ENCODE measurements at places on chromosomes 2 and 18.
A peak's percentile ranks its signal among the peaks of the same experiment; 100 is the strongest.

- peak; percentile 10 for DNase-seq
Observed at GRCh38 chr2:167335541-167335992, 447.3 kb downstream of the XIRP2 start.

- peak; percentile 96 for DNase-seq
Observed at GRCh38 chr2:9703085-9703678, 72.4 kb upstream of the YWHAQ start.

DNA sequence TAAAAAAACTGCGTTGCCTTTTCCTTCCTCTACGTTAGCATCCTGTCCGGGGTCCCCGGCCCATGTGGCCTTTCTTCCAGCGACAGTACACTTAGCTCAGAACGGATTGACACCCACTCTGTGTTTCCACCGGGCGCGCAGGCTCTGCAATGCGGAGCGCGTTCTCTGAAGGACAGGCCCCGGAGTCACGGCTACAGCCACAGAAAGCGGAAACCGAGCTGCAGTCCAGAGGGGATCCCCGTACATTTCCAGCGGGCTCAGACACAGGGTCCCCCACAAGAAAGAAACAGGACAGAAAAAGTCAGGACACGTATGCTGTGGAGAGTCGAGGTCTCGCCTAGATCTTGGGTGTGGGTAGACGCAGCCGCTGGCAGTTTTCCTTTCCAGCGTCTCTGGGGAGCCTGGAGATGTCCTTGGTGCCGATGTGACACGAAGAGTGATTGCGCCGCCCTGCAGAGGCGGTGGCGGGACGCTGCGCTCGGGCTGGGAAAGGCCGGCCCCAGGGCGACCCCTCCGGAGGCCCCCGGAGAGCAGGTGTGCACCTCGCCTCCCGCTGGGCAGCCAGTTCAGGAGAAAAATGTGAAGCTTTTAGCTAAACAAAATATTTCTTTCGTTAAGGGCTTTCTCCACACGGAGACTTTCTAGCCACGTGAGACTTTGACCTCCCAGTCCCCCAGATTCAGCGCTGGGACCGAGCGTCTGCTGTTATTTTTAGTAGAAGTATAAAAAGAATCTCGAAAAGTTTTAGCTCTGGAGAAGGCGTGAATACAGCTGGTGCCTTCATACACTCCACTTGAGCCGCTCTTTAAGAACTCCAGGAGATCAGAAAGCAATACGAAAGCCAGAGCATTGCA is 1.3 kb upstream of the ACKR3 start:
- DNase-seq = no peak

DNA sequence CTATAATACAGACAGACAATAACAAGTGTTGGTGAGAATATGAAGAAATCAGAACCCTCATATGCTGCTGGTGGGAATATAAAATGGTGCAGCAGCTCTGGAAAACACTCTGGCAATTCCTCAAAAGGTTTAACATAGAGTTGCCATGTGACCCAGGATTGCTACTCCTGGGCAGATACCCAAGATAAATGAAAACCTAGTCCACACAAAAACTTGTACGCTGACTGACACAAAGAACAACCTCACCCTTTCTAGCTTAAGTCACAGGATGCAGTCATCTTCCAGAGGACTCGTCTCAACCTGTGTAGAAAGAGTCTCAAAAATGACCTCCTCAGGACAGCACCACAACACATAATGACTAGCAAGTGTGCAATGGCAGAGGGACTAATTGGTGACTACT is 71.6 kb upstream of the ACAA2 start:
- DNase-seq = no peak

DNA sequence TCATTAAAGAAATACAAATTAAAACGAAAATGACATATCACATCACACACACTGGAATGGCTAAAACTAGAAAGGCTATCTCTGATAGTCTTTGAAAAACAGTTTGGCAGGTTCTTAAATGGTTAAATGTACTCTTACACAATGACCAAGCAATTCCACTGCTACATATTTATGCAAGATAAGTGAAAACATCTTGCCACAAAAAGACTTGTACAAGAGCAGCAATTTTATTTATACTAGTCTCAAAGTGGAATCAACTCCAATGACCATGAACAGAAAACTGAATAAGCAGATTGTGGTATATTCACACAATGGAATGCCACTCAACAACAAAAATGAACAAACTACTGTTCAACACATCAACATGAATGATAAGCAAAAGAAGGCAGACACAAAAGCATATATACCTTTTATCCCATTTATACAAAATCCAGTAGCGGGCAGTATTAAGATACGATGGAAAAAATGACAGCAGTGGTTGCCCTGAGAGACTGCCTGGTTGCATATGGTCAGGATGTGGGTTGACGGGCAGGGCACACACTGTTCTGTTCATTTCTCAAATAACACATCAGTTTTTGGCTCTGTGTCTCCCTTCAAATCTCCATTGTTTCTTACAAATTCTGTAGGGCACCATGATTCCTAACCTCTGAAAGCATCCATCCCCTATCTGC is 25.4 kb downstream of the SP100 start:
- DNase-seq = no peak

DNA sequence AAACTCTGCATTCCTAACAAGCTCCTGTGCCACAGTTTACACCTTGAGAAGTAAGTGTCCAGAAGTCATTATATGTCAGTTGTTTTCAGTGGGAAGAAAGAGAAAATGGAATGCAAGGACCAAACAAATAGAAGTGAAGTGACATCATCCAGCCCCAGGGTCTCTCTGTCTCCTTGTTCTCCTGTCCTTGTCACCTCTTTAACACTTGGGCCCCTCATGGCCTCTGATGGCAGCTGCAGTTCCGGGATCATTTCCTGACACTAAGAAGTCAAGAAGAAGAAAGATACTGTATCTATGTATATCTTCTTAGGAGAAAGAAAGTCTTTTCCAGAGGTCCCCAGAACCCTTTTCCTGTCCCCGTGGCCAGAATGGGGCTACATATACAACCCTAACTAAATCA is 2.8 kb upstream of the CFAP221 start:
- DNase-seq = no peak

- no peak for DNase-seq
Observed at GRCh38 chr2:190466819-190467446, 58.8 kb downstream of the MFSD6 start.

DNA sequence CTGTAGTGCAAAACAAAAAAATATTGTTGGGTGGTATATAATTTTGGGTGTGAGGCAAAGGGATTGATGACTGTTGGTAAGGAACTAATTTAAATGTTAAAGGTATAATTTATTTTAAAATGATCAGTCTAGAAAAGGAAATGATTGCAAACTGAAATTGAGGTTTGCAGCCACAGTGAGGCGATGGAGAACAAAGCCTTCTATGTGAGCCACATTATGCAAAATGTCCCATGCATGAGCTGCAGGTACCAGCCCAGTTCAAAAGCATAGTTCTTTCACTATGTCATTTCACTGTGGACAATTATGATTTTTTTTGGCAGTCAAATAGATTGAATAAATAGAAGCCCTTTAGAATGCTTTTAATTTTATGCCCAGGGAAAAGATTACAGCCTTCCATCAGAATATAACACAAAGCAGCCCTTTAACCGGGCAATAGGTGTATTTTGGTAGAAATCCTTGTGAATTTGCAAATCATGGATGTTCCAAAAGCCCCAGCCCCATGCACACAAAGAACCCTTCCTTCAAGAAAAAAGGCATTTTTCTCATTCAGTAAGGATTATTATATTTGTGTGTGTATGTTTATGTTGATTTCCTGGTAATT is 1.7 kb downstream of the MAP2 start:
- DNase-seq = peak; percentile 17

DNA sequence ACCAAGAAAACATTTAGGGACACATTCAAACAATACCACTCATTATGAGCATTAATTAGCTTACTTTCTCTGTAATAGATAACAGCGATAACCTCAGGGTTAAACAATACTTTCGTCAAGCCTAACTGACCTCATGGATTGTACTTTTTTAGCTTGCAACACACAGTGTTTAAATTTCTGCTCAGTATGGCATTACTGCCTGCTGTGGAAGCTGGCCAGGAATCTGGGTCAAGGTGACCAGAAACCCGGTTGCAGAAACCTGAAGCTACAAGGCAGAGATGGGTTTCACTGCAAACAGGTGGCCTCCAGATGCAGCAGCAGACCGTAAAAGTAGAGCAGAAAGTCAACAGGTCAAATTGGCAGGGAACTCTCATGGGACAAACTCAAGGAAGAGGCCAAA is 123.8 kb upstream of the FHL2 start:
- no peak for DNase-seq

DNA sequence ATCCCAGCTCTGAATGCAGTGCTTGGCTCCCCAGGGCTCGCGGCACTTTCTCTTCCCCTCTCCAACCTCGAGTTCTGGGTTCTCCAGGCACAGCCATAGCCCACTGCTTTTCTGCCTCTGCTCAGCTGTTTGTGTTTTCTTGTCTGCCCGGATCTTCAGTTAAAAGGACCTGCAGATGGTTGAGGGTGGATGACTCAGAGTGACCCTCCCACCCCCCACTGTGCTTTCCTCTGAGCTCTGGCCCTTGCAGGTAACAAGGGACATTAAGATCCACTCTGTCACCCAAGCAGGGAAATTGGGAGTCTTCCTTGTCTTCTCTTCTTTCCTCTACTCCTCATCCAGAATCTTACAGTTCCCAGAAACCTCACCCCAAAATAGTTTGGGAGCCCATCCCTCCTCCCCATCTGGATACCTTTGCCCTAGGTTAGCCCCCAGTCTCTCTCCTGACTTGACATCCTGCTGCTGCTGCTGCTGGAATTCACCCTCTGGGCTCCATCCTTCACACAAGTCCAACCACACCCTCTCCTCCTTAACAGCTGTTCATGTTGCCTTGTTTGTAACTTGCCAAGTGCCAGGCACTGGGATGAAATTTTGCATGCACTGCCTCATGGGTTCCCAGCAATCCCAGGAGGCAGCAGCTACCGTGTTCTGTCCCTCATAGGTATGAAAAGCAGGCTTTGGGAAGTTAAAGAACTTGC is 157.9 kb upstream of the TTC39C start:
- no peak for DNase-seq

DNA sequence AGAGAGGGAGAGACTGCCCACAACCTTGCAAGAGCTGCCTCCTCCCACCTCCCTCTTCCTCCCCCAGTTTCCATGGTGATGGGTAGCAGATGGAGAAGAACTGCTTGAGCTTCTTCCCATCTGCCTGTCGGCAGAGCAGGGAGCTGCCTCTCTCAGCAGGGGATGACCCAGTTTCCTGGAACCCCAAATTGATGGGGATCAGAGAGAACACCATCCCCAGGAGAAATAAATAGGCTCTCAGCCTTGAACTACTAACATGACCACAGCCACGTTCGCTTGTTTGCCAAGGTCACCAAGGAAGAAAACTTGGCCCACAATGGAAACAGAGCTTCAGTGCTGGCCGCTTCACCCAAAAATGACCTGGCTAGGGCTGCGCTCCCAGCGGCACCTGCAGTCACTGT is 82.2 kb downstream of the ADD2 start:
- no peak for DNase-seq

- DNase-seq = no peak
Observed at GRCh38 chr2:134020608-134021007, 233.3 kb upstream of the MGAT5 start.

GRCh38 chr2:120052597-120052996 is 39.7 kb downstream of the EPB41L5 start:
- DNase-seq = no peak

- DNase-seq = no peak
Observed at GRCh38 chr2:203484266-203485112, 50.6 kb downstream of the RAPH1 start.

DNA sequence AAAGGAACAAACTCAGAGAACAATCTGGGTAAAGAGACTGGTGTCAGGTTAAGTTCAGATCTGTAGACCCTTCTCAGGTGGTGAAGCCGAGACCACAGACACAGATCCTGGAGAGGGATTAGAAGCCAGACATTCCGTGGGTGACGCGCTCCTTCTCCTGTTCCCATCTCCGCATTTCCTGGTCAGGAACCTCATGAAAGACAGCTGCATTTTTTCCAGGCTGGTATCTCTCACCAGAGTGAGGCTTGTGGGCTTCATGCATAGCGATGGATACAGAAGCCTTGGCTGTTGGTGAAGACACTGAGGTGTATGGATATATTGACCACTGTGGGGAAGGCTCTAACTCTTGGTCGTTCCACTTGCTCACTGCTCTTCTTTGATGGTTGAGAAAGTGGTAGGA is 152.6 kb downstream of the FAM210A start:
- DNase-seq = no peak

DNA sequence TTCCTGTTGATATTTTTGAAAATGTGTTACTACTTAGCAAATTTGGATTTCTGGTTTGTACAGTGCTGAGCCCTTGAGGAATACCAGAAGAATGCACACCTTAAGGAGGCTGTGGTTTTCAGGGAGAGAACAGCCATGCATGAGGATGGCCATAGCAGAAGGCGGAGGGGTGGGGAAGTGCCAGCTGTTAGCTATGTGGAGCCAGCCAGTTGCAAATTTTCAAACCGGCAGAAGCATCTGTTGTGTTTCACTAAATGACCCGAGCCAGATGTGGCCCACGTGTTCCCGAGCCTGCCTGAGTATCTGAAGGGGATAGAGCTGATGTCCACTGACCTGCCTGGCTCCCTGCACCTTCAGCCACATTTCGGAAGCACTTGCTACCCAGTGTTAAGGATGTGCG is 16.4 kb upstream of the RBM44 start:
- no peak for DNase-seq

- DNase-seq = no peak
Observed at GRCh38 chr18:63119647-63120046, 199.9 kb downstream of the BCL2 start.

DNA sequence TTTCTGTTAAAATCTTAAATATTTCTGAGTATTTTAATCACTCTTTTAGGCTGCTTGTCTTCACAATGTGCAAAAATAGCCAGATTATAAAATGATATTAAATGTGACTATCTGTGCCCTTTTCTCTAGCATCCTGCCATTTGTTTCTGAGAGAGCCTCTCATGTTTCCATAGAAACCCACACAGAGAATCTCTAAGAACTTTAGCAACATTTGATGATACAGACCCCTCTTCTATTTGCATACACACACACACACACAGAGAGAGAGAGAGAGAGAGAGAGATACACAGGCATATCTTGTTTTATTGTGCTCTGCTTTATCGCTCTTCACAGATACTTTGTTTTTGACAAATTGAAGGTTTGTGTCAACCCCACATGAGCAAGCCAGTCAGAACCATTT is 134.5 kb upstream of the DDX18 start:
- no peak for DNase-seq

DNA sequence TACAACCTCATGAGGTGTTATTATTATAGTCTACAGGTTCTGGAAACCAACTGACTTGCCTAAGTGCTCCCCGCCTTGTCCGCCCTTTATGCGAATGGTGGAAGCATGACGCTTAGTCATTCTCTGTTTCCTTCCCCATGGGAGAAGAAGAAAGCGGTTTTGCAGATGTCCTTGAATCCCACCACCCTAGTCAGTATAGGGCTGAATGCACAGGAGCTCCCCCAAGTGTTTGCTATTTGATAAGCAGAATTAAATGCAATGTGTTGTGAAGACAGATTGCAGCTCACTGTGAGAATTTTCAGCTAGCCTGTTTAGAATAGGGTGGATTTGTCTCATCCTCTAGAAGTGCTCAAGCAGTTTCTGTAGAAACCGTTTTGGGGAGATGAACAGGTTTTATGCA is 652.0 kb downstream of the DCC start:
- DNase-seq = no peak

- no peak for DNase-seq
Observed at GRCh38 chr18:54329787-54330186, 27.9 kb downstream of the STARD6 start.

Measured in T1000 (cell line).